ENCODE measurements at places on chromosomes 7 and 10. TPM values are rescaled to one million over a fixed set of nuclear protein-coding genes. Genes with fewer than 3 reads are reported as not detected.
A peak's percentile ranks its signal among the peaks of the same experiment; 100 is the strongest.

SEMA3A gene
- total RNA-seq: 14.2 TPM

DNA sequence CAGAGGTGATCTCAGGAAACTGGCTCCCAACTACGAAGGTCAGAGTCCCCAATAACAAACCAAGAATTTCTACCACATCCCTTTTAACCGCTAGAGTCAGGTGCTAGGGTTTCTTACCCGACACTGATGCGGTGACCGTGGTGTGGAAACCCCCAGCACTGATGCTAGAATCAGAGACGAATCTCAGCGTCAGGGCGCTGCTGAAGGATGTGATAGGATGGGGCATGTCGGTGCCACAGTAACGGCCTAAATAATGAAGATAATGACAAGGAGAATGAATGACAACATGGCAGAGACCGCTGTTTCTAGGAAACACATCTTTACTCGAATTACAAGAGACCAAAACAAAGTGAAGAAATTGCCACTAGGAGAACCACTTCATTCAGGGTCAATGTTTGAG is 131.1 kb upstream of the RSU1 start:
- no peak for DNase-seq

- DNase-seq: no peak
Observed at GRCh38 chr10:92880233-92880861, 32.0 kb downstream of the EXOC6 start.

GIMAP4 gene
- not detected for total RNA-seq

GRCh38 chr10:3645406-3645805 is 139.6 kb downstream of the KLF6 start:
- DNase-seq: no peak

- no peak for DNase-seq
Observed at GRCh38 chr10:51905032-51905431, 205.6 kb upstream of the CSTF2T start.

- peak; percentile 61 for DNase-seq
Observed at GRCh38 chr10:58475322-58476277, 37.1 kb upstream of the BICC1 start.

TSPAN12 gene
- total RNA-seq: 15.9 TPM

GRCh38 chr7:142133731-142134148 is 22.2 kb downstream of the MGAM2 start:
- DNase-seq: no peak

- no peak for DNase-seq
Observed at GRCh38 chr10:3430501-3430900, 257.9 kb upstream of the PITRM1 start.

GRCh38 chr10:209357-209756 is 74.1 kb downstream of the ZMYND11 start:
- DNase-seq: no peak

GRCh38 chr7:121446526-121446925 is 50.4 kb upstream of the FAM3C start:
- DNase-seq: no peak

RNF32 gene
- 1.6 TPM for total RNA-seq

- no peak for DNase-seq
Observed at GRCh38 chr10:112390125-112390703, 16.3 kb downstream of the ACSL5 start.

DNA sequence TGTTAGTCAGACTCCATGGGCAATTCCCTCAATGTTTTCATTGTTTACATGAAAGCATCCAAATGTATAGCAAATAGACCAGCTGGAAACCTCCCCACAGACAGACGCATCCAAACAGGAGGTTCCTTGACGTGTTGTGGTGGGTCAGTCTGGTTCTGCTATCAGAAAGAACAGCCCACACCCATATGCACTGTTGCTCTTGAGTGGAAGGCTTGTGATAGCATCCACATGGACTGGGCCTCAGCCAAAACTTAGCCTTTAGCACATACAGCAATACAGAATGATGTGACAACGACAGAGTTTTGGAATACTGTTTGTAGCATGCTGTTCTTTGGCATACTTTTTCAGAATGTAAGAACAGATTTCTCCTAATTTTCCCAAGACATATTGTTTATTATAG is 299.2 kb upstream of the ETV1 start:
- DNase-seq: no peak

ADIRF gene
- total RNA-seq: not detected

TMEM120A gene
- 3.6 TPM for total RNA-seq

SLC29A4 gene
- total RNA-seq: 1.4 TPM

Measured in Daoy (cell line).